ENCODE measurements at places on chromosomes 5 and 9. TPM values are rescaled to one million over a fixed set of nuclear protein-coding genes. Genes with fewer than 3 reads are reported as not detected.

Gene INSL4
- 17.1 TPM for total RNA-seq

Gene NEUROG1
- not detected for total RNA-seq

Gene FSTL4
- 4.1 TPM for total RNA-seq

Gene PCDHB9
- 0.09 TPM for total RNA-seq

Gene TOR4A
- 25.2 TPM for total RNA-seq

Gene PCDHB2
- 3.3 TPM for total RNA-seq

Gene OR1J2
- total RNA-seq = not detected

Gene PCDHA11
- 0.24 TPM for total RNA-seq

Gene RASGEF1C
- 0.10 TPM for total RNA-seq

Gene ALAD
- total RNA-seq = 17.1 TPM

Gene CER1
- total RNA-seq = not detected

Gene SLC1A1
- 1.2 TPM for total RNA-seq

Gene DAB2
- 7.0 TPM for total RNA-seq

Gene SLC34A1
- not detected for total RNA-seq

Gene ZNF618
- total RNA-seq = 9.3 TPM

Gene TSSK1B
- not detected for total RNA-seq

Gene KIF12
- total RNA-seq = 1.8 TPM

Gene ANKRD18A
- total RNA-seq = 9.9 TPM

Gene BARHL1
- total RNA-seq = 0.03 TPM

Gene CCL28
- 0.06 TPM for total RNA-seq

Gene ZFP37
- 1.4 TPM for total RNA-seq
